ENCODE measurements at places on chromosomes 11 and 22. TPM values are rescaled to one million over a fixed set of nuclear protein-coding genes. Genes with fewer than 3 reads are reported as not detected.

Gene PDXP
- 13.6 TPM for total RNA-seq

Gene DGAT2
- total RNA-seq = 1.4 TPM

Gene SMIM35
- not detected for total RNA-seq

Gene MAP6
- 1.4 TPM for total RNA-seq

Gene LIPT2
- 2.1 TPM for total RNA-seq

Gene LTBP3
- total RNA-seq = 67.3 TPM

Gene PRG3
- total RNA-seq = not detected

Gene USP2
- total RNA-seq = 1.3 TPM

Gene MYEOV
- 104 TPM for total RNA-seq

Gene CFAP300
- 5.3 TPM for total RNA-seq

Gene MS4A15
- total RNA-seq = not detected

Gene KCTD21
- total RNA-seq = 7.6 TPM

Gene ENDOD1
- total RNA-seq = 18.9 TPM

Gene DCDC1
- total RNA-seq = 0.46 TPM

Gene HBB
- not detected for total RNA-seq

Gene PARVG
- total RNA-seq = not detected

Gene TH
- not detected for total RNA-seq

Gene RIC3
- 1.9 TPM for total RNA-seq

Gene KAT5
- total RNA-seq = 54.7 TPM

Gene VSIG10L2
- not detected for total RNA-seq

Gene PHF21B
- total RNA-seq = 0.92 TPM

Gene GLB1L3
- total RNA-seq = 0.04 TPM

Gene MFRP
- total RNA-seq = not detected

Gene IFITM1
- total RNA-seq = 0.17 TPM

Gene C11orf52
- total RNA-seq = 0.33 TPM

Gene CHRM1
- 0.24 TPM for total RNA-seq

Gene APOA5
- not detected for total RNA-seq

Gene DNAJB7
- not detected for total RNA-seq

Gene UCP3
- total RNA-seq = 1.1 TPM

Gene OR52N1
- total RNA-seq = not detected

Gene FXYD2
- total RNA-seq = 17.3 TPM

Gene SEPTIN3
- total RNA-seq = 1.2 TPM
